ENCODE measurements at places on chromosomes 5 and 9.

DNA sequence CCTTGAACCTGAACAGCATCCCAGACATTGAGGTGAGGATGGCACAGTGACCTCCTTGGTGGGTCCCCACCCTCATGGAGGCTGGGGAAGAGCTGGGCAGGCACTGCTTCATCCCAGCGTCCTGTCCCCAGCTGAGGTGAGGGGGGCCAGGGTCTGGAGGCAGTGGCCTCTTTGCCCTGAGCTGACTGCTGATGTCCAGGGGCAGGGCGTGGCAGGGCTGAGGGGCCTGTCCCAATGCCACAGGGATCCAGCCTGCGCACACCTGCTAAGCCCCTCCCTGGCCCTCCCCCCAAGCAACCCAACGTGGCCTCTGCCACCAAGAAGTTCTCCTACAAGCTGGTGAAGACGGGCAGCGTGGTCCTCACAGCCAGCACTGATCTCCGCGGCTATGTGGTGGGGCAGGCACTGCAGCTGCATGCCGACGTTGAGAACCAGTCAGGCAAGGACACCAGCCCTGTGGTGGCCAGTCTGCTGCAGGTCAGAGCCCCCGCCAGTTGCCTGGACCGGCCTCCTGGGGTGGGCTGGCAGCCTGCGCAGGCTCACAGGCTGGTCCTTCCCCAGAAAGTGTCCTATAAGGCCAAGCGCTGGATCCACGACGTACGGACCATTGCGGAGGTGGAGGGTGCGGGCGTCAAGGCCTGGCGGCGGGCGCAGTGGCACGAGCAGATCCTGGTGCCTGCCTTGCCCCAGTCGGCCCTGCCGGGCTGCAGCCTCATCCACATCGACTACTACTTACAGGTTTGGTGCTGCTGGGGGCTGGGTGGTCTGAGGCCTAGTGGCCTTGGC is 4.9 kb upstream of the EHMT1 start:
- H3K27ac ChIP-seq, result no peak overlapping the region
- peaks cover 13% of the 10 kb centered on the region for H3K36me3 ChIP-seq
- no peak overlapping the region for H3K4me3 ChIP-seq
- peaks cover 13% of the 10 kb centered on the region for H3K4me1 ChIP-seq

DNA sequence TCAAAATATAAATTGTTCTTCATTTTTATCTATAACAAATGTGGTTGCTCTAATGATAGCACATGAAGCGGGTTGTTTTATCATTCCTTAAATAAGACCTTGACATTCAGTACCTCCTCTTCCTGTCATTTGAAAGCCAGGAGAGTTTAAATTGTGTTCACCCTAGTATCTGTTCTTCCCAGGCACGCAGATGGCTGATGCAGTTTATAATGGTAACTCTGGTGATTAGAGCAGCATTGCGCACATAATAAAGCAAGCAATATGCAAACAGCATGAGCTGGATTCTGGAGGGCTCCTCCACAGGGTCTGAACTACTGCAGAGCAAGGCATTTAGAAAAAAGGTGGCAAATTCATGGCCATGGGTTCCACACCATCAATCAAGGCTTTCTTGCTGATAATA is 307.8 kb downstream of the ENC1 start:
- no peaks in the 10 kb centered on the region for H3K36me3 ChIP-seq
- DNase-seq, result no peak
- peaks cover 21% of the 10 kb centered on the region for H3K27me3 ChIP-seq
- H3K4me3 ChIP-seq, result no peak overlapping the region
- no peak overlapping the region for H3K27ac ChIP-seq

DNA sequence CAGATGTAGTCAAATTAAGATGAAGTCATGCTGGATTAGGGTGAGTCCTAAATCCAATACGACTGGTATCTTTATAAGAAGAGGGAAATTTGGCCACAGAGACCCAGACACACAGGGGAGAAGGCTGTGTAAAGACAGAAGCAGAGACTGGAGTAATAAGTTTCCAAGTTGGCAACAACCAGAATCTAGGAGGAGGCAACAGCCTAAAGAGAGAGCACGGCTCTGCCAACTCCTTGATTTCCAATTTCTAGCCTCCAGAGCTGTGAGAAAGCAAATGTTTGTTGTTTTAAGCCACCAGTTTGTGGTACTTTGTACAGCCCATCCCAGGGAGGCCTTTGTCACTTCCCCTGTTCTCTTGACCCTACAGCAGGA is 74.4 kb downstream of the ATG10 start:
- no peaks in the 10 kb centered on the region for H3K27me3 ChIP-seq
- no peak overlapping the region for H3K4me3 ChIP-seq
- peaks cover 11% of the 10 kb centered on the region for H3K36me3 ChIP-seq
- DNase-seq, result no peak
- no peak overlapping the region for H3K27ac ChIP-seq

GRCh38 chr9:135959814-135960213 is 1.4 kb downstream of the UBAC1 start:
- no peak for DNase-seq
- H3K4me1 ChIP-seq, result peaks cover 25% of the 10 kb centered on the region
- peaks cover 1% of the 10 kb centered on the region for H3K36me3 ChIP-seq
- no peaks in the 10 kb centered on the region for H3K27me3 ChIP-seq
- peak overlapping the region; percentile 51 for H3K27ac ChIP-seq
- H3K4me3 ChIP-seq, result peak overlapping the region; percentile 87

DNA sequence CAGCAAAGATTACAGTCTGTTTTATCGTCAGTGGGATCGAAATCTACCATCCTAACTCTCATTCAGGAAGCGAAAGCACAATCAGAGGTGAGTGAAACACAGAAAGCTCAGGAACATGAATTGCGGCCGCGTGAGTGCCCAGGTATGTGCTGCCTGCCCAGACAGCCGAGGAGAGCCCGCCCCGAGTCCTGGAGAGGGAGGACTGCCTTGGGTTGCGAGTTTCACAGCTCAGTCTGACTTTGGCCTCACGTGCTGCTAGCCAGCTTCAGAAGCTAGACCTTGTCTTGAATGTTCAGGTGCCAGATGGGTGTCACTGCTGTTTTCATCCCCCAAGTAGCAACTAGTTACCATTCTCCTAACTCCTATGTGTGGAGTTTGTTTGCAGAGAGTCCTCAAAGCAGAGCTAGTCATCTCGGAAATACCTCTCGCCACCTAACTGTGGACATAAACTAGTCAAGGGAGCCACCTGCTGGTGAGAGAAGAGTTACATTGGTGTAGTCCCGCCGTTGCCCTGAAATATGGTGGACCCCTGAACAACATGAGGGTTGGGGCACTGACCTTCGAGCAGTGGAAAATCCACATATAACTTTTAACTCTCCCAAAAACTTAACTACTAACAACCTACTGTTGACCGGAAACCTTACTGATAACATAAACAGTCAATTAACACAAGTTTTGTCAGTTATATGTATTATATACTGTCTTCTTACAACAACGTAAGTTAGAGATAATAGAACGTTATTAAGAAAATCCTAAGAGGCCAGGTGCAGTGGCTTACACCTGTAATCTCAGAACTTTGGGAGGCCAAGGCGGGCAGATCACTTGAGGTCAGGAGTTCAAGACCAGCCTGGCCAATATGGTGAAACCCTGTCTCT is 80.9 kb downstream of the GOLPH3 start:
- H3K27me3 ChIP-seq, result no peaks in the 10 kb centered on the region
- DNase-seq, result peak; percentile 39
- no peak overlapping the region for H3K4me3 ChIP-seq
- no peak overlapping the region for H3K27ac ChIP-seq
- H3K4me1 ChIP-seq, result peaks cover 4% of the 10 kb centered on the region

GRCh38 chr9:69324549-69325401 is at the start of gene ENTREP1:
Gene ENTREP1 (plus strand): TSS chr9:69325215. CDS start chr9:69325310, 95 bp downstream.
- H3K27me3 ChIP-seq, result peaks cover 64% of the 10 kb centered on the region
- peak within 1 kb of the TSS; percentile 45 for H3K4me3 ChIP-seq
- H3K36me3 ChIP-seq, result no peaks in the 10 kb centered on the region
- H3K4me1 ChIP-seq, result no peaks in the 10 kb centered on the region
- DNase-seq, result no peak
- H3K27ac ChIP-seq, result no peak within 1 kb of the TSS

- no peaks in the 10 kb centered on the region for H3K36me3 ChIP-seq
- H3K27me3 ChIP-seq, result peaks cover 11% of the 10 kb centered on the region
- no peak overlapping the region for H3K27ac ChIP-seq
- H3K4me3 ChIP-seq, result no peak overlapping the region
- peaks cover 21% of the 10 kb centered on the region for H3K4me1 ChIP-seq
Observed at GRCh38 chr9:114674076-114674797, 7.8 kb downstream of the TEX48 start.

DNA sequence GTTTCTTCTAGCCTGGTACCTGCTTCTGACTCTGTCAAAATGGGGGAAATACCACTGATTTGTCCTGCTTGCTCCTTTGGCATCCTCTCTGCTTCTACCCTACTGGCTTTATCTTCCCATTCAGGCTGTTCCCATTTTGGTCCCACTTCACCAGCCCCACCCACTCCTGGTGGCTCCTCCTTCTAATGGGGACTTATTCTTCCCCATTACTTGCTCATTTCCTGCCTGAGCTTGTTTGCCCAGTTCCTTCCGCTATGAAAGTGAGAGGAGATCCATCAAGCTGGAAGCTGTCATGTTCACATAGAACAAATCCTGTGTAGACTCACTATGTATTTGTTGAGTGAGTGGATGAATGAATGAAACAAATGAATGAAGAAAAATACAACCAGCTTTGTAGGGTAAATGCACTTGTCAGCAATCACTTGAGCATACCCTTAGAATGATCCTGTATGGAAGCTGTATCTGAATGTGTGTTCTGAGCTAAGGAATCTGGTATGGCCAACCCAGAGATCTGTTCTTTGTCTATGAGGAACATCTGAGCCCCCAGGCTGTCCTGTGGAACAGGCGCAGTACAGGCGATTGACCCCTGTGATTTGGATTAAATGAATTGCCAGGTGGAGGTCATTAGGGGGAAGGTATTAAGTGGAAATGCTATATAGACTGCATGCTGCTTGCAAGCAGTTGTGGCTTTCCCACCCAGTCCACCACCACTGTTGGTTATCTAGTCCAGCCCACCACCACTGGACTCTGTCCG is 89.5 kb downstream of the APBA1 start:
- no peak overlapping the region for H3K4me3 ChIP-seq
- H3K4me1 ChIP-seq, result peaks cover 12% of the 10 kb centered on the region
- H3K27ac ChIP-seq, result no peak overlapping the region
- no peak for DNase-seq
- H3K27me3 ChIP-seq, result no peaks in the 10 kb centered on the region

GRCh38 chr5:138968601-138969000 is 93.5 kb upstream of the LRRTM2 start:
- H3K4me1 ChIP-seq, result no peaks in the 10 kb centered on the region
- H3K4me3 ChIP-seq, result no peak overlapping the region

DNA sequence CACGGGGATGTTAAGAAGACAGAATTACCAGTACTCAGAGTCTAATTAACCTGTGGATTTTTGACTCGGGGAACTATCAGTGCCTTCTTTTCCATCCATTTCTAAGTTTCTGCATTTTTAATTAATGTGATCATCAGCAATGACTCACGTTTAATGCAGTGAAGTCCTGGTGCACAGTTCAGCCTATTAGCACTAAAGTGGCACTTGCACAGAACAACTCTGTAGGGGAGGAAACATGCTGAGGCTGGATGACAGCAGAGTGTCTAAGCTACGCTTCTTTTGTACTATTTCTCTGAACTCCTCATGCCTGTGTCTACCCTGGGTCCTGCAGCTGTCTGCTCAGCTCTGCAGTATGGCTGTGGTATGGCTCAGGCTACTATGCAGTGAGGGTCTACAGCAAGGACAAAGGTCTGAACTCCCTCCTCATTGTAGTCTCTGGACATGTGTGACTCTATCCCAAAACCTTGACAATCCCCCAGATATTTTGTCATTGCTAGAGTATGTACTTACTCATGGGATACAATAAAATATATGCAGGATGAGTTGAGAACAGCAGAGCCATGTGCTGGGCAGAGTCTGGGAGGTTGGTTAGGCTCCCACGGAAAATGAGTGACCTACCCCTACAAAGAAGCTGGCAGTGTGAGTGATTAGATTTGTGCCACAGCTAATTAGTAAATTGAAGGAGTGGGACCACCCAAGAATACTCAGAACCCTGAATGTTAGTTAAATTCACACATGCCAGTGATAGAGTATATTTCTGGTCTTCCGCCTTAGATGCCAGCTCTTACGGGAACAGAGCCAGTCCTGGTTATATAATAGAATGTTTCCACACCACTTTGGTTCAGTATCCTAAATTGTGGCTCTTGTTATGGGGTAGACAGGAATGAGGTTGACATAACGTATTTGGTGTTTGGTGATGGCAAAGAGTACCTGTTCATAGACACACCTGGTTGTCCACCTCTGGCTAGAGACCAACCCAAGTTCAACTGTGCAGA is 148.0 kb downstream of the GHR start:
- no peaks in the 10 kb centered on the region for H3K4me1 ChIP-seq
- no peaks in the 10 kb centered on the region for H3K36me3 ChIP-seq
- H3K4me3 ChIP-seq, result no peak overlapping the region
- no peak for DNase-seq
- H3K27ac ChIP-seq, result no peak overlapping the region
- H3K27me3 ChIP-seq, result no peaks in the 10 kb centered on the region

GRCh38 chr9:130264414-130265350 is 878 bp upstream of the HMCN2 start:
- H3K4me1 ChIP-seq, result no peaks in the 10 kb centered on the region
- H3K4me3 ChIP-seq, result no peak overlapping the region
- peak overlapping the region; percentile 36 for H3K27ac ChIP-seq
- no peaks in the 10 kb centered on the region for H3K36me3 ChIP-seq

GRCh38 chr9:92968081-92968480 is 20.8 kb downstream of the FGD3 start:
- H3K4me1 ChIP-seq, result peaks cover 60% of the 10 kb centered on the region
- peak overlapping the region; percentile 80 for H3K27ac ChIP-seq
- peak overlapping the region; percentile 94 for H3K4me3 ChIP-seq
- peaks cover 61% of the 10 kb centered on the region for H3K36me3 ChIP-seq

- no peaks in the 10 kb centered on the region for H3K27me3 ChIP-seq
- H3K4me1 ChIP-seq, result no peaks in the 10 kb centered on the region
- no peak overlapping the region for H3K27ac ChIP-seq
- H3K4me3 ChIP-seq, result no peak overlapping the region
- DNase-seq, result no peak
Observed at GRCh38 chr5:23147625-23148024, 294.5 kb upstream of the CDH12 start.

DNA sequence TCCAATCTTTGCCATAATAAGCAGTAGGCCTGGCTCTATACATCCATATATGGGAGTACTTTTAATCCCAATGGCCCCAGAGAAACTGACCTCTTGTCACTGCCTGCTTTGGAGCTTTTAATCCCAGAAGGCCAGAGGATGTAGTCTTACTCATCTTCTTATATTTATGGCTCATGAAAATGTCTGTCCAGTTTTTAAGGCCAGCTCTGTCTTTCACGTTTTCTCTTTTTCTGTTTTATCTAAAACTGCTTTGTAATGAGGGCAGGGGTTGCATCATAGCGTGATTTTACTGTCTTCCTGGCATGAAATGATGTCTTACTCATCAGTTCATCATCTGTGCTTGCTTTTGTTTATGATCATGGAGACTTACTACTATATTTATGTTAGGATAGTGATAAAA is 1094.9 kb downstream of the MAT2B start:
- no peak for DNase-seq
- H3K4me1 ChIP-seq, result no peaks in the 10 kb centered on the region
- H3K36me3 ChIP-seq, result no peaks in the 10 kb centered on the region
- no peak overlapping the region for H3K4me3 ChIP-seq

Data from T-helper 2 cell treated with Interferon-gamma antibody and Interleukin-4, amounts not matched to agents 5 μg/mL and 100 μg/mL, for 36 hours (primary cell).